ENCODE measurements at places on chromosomes 11 and 22.

GRCh38 chr11:13728076-13728475, 59.6 kb downstream of the FAR1 start:
- no peak for DNase-seq

GRCh38 chr11:29713831-29714320, 303.0 kb downstream of the KCNA4 start:
- DNase-seq, result no peak

DNA sequence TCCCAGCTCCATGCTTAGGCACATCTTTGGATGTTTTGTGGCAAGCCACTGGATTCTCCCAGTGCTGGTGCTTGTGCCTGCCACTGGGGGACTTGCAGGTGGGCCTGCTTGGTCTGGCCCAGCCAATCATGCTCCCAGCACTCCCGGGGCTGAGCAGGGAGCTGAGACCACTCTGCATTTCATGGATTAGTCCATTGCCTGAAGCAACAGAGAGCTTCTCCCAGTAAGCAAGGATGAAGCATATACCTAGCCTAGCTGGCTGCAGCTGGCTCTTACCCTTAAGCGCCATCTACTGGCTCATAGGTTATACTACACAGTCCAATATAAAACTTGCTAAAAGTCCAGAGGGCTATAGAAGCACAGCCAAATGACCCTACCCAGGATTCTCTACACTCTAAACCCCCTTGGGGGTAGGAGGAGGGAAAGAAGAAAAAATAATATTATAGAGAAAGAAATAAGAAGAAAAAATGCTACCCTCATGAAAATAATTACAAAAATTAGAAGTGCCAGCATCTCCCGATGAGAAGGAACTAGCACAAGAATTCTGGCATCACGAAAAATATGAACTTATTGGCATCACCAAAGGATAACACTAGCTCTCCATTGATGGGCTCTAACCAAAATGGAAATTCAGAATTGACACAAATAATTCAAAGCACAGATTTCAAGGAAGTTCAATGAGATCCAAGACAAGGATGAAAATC, 275.3 kb downstream of the C11orf87 start:
- DNase-seq, result no peak

GRCh38 chr22:22018825-22019658, 36.5 kb upstream of the TOP3B start:
- no peak for DNase-seq

DNA sequence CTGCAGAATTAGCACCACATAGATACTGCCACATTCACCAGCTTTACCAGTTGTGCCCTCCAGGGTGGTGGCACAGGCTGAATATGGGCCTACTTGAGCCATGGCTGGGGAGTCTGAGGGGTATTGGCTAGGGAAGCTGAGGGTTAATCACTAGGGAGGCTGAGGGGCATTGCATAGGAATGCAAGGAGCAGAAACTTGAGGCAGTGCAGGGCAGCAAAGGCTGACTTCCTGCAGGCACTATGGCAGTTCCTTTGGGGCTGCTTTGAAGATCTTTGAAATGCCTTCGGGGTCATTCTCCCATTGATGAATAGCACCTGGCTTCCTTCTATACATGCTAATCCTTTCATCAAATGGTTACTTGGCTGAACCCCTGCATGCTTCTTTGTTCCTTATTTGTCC, 171.5 kb downstream of the RCN1 start:
- DNase-seq, result no peak

DNA sequence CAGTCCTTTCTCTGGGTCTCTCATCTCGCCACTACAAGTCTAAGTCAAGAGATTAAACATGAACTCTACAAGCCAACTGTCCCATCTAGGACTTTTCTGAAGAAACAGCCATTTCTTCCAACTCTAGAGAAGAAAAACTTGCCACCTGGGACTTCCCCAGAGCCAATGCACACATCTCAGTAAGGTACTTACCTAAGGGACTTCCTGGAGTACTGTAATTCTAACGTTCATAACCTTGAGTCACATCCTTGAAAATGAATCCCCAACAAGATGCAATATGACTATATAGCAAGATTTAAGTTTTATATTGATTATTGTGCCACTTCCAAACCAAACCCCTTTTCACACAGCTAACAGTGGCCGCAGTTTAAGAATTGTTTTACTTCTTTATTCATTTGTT, 11.9 kb upstream of the ISX start:
- DNase-seq, result no peak

- no peak for DNase-seq
Observed at GRCh38 chr22:33745501-33745900, 174.8 kb downstream of the LARGE1 start.

DNA sequence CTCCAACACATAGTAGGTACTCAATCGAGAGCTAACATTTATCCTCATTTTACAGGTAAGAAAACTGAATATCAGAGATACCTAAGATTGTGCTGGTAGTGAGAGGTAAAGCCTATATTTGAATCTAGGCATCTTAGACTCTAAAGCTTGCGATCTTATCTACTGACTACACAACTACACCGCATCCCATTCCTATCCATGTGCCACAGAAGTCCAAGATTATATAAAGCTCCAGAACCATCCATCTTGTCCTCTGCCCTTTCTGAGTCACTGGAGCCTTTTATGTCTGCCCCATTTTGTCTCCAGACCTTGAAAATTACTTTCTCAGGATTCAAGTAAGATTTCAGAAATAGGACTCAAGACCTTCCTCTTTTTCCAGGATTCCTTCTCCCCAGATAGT, 84.4 kb downstream of the OR5AK2 start:
- DNase-seq, result no peak

- no peak for DNase-seq
Observed at GRCh38 chr11:2551131-2551530, 106.3 kb downstream of the KCNQ1 start.

DNA sequence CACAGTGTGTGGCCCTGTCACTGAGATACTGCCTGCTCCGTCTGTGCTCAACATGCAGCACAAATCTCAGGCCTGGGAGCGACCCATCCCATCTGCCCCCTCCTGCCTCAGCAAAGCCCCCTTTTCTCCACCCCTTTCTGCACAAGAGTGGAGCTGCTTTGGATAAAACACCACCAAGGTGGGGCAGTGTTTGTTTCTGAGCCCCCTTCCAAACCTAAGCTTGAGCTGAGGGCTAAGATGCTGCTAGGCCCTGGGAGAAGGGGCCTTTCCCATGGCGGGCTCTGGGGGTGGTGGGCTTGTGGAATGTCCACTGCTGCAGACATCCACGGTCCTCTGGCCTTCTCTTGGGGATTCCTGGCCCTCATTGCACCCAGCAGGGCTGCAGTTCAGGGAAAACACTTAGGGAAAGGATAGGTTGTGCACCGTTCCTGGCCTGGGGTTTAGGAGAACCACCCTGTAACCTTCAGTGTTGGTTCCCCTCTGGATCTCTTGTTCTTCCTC, 594.1 kb downstream of the TBC1D22A start:
- no peak for DNase-seq

DNA sequence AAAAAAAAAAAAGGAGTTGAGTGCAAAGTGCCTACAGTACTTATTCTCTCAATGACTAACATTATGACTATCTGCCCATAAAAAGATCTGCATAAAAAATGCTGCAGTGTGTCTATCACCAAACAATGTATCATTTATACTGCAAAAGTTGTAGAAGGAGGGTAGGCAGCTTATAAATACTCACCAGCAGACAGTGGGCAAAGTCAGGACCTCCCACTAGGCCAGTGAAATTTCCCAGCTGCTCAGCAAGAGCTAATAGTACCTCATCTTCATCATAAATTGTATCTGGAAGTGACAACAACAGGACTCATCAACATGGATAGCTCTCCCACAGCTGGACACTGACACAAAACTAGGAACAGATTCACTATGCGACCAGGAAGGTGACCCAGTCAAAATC, 1.6 kb downstream of the PPP2R1B start:
- DNase-seq, result no peak

DNA sequence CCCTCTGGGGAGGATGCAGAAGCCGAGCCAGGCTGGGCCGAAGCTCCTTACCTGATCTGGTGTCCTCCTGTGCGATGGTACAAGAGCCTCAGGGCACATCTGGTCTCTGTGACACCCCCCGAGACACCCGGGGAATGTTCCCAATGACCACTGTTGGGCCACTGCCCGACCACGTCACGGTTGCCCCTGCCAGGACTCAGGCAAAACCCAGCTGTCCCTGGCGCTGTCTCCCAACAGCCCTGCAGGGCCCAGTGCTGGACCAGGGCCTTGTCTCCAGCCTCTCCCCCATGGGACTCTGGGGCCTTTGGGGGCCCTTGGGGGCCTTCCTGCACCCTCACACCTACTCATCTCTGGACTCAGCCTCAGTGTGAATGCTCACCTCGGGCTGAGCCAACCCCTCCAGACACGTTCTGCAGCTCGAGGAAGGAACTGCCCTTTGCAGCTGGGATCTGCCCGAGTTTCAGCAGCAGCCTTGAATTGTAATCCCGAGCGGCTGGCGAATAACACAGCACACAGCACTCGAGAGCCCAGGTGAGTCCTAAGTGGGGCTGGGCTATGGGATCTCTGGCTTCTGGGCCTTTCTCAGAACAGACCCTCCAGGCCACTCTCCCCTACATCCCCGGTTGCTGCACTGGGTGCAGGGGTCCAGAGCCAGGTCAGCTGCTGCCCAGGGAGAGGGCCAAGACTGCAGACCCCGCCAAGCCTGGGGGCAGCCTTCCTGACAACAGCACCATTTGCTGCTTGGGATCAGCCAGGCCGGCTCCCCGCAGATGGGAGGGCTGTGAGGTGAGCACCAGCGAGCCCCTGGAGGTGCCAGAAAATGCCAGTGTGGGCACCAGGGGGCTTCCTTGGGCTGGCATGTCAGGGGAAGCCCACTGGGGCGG, 39.8 kb downstream of the RTN4R start:
- no peak for DNase-seq

- DNase-seq, result no peak
Observed at GRCh38 chr22:38317995-38318715, 922 bp upstream of the CSNK1E start.

Data from SIG-M5 (cell line).